Mucosa of descending colon (tissue), 3 donors: ENCODE measurements at places on chromosomes 13 and 19. TPM values are rescaled to one million over a fixed set of nuclear protein-coding genes. Genes with fewer than 3 reads are reported as not detected.

The CYP2S1 gene
- total RNA-seq, result 9.1 TPM

The PABPC3 gene
- total RNA-seq, result not detected

The PROZ gene
- total RNA-seq, result not detected

The ZNF729 gene
- not detected for total RNA-seq

The OVOL3 gene
- not detected for total RNA-seq

The GRIK5 gene
- total RNA-seq, result 2.0 TPM

The ZNF563 gene
- total RNA-seq, result 2.7 TPM

The SHD gene
- 21.0 TPM for total RNA-seq

The UFM1 gene
- 50.5 TPM for total RNA-seq

The COMP gene
- total RNA-seq, result 0.95 TPM

The GPR4 gene
- 1.0 TPM for total RNA-seq

The VPS36 gene
- 58.1 TPM for total RNA-seq

The DOCK9 gene
- total RNA-seq, result 136 TPM

The CABP5 gene
- total RNA-seq, result not detected

The TEX101 gene
- total RNA-seq, result 0.35 TPM

The CEACAM21 gene
- 2.1 TPM for total RNA-seq

The C1QTNF9B gene
- not detected for total RNA-seq

The CGB1 gene
- not detected for total RNA-seq

The RFC3 gene
- 11.0 TPM for total RNA-seq

The SGCG gene
- total RNA-seq, result 0.66 TPM

The ADGRL1 gene
- 29.2 TPM for total RNA-seq

The ZNF442 gene
- total RNA-seq, result 2.5 TPM

The B3GNT3 gene
- 205 TPM for total RNA-seq

The ENOX1 gene
- 1.2 TPM for total RNA-seq

The RAB20 gene
- 24.4 TPM for total RNA-seq

The GRIN3B gene
- total RNA-seq, result not detected

The SGTA gene
- 52.7 TPM for total RNA-seq

The ZFR2 gene
- total RNA-seq, result 0.66 TPM

The ZNF835 gene
- total RNA-seq, result 9.1 TPM

The ZNF284 gene
- total RNA-seq, result 2.3 TPM

The PLIN5 gene
- total RNA-seq, result 3.2 TPM

The ICAM1 gene
- 13.9 TPM for total RNA-seq

The CALR3 gene
- total RNA-seq, result not detected

The C13orf42 gene
- not detected for total RNA-seq

The OLFM4 gene
- total RNA-seq, result 91.8 TPM

The LILRB2 gene
- total RNA-seq, result 1.2 TPM
